ENCODE measurements at places on chromosomes 3 and 15. TPM values are rescaled to one million over a fixed set of nuclear protein-coding genes. Genes with fewer than 3 reads are reported as not detected.

The ACKR2 gene
- polyA plus RNA-seq: 2.5 TPM

The HRH1 gene
- polyA plus RNA-seq: 3.8 TPM

The CPNE4 gene
- 4.8 TPM for polyA plus RNA-seq

The ROBO2 gene
- polyA plus RNA-seq: not detected

The LRRC34 gene
- polyA plus RNA-seq: not detected

The PDZRN3 gene
- polyA plus RNA-seq: 16.3 TPM

The P2RY14 gene
- polyA plus RNA-seq: 1.3 TPM

The TMC3 gene
- polyA plus RNA-seq: not detected

The STXBP5L gene
- 0.74 TPM for polyA plus RNA-seq

The CCR5 gene
- 1.5 TPM for polyA plus RNA-seq

GRCh38 chr15:73156431-73157191, 104.3 kb downstream of the NEO1 start:
- DNase-seq: no peak

DNA sequence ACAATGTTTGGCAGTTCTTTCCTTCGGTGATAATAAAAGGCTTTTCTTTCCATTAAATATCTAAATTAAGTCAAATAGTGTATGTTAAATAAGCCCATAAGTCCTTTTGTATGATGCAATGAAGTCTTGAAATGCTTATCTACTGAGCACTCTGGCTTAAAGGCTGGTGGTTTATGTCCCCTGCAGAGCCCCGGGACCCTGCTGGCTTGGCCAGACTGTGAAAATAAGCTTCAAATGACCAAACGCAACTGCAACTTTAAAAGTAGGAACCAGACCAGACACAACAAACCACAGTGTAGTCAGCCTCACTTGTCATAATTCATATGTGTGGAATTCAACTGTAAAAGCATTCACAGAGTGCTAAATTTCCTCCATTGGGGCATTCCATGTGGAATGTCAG, 72.5 kb downstream of the FOXP1 start:
- no peak for DNase-seq

- no peak for DNase-seq
These were observed 58.5 kb upstream of the GATA2 start for GRCh38 chr3:128551451-128551850.

DNA sequence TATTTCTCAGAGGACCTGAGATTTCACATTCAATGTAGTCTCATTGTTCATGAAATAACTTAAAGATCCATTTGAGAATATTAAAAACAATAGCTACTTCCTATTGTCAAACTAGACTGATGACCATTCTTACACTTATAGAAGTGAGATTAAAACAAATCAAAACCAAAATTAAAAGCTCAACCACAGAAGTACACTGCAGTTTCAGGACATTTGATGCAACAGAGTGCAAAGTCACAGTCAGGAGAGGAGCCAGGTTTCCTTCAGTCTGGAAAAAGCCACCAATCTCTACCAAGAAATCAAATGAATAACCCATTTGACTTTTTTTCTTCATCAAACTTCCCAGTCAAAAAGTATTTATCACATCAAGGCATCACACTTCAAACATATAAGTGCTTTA, 5.5 kb downstream of the CCPG1 start:
- DNase-seq: no peak

DNA sequence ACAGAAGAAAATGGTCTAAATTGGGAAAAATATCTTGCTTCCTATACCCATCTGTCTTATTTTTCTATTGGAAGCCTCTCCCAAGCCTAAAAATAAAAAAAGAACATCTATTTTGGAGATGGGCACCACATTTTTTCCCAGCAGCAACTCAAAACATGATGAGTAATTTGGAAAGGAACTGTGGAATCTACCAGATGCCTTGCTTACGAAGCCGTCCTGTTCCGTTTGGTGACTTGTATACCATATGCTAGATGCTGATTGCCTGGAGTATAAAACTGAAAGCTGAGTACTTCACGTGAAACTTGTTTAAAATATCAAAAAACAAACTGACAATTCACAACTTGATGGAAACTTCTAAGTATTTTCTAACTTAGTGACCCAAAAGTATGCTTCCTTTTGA, 491.0 kb downstream of the ROBO2 start:
- DNase-seq: no peak

DNA sequence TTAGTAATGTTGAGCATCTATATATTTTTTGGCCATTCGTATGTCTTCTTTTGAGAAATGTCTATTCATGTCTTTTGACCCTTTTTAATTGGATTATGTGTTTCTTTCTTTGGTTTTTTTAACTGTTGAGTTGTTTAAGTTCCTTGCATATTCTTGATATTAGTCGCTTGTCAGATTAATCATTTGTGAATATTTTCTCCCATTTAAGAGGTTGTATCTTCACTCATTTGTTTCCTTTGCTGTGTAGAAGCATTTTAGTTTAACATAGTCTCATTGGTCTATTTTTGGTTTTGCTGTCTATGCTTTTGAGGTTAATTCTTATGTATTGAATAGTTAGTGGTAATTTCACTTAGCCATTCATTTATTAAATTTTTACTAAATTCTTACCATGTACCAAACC, 283.8 kb downstream of the ZPLD1 start:
- DNase-seq: no peak

- peak; percentile 66 for DNase-seq
These were observed 3.6 kb downstream of the BCL6 start for GRCh38 chr3:187741403-187742350.

- DNase-seq: peak; percentile 64
These were observed 37.2 kb upstream of the ANPEP start for GRCh38 chr15:89851673-89852341.

DNA sequence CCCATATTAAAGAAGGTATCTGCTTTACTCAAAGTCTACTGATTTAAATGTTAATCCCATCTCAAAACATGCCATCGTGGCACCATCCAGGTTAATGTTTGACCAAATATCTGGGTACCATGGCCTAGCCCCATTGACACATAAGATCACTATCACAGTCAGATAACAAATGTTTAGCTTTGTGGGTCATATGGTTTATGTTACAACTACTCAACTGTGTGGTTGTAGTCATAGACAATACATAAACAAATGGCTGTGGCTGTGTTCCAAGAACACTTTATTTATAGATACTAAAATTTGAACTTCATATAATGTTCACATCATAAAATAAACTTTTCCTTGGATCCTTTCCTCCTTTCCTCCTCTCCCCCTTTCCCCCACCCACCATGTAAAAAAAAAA, 9.8 kb upstream of the SNRPN start:
- DNase-seq: no peak

GRCh38 chr15:43934480-43934879, 107.7 kb downstream of the WDR76 start:
- DNase-seq: no peak

DNA sequence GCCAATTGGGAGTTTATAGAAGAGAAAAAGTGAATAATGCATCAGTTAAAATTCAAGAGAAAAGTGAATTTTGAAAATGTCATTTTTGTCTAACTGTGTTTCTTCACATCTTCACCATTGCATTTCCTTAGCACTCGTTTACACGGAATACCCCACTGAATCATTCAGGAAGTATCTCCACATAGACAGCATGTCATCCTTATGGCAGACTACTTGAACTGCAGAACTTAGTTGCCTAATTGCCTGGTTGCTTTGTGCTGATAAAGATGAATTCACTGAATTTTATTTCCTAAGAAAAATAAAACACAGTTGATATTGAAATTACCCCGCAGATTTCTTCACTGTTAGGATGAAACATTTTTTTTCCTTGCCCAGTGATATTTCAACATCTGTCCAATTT, 627.1 kb downstream of the ROBO1 start:
- DNase-seq: no peak

- no peak for DNase-seq
These were observed 445.9 kb upstream of the PROK2 start for GRCh38 chr3:72230774-72231379.

GRCh38 chr3:52007291-52007690, 11.6 kb upstream of the RPL29 start:
- DNase-seq: no peak

DNA sequence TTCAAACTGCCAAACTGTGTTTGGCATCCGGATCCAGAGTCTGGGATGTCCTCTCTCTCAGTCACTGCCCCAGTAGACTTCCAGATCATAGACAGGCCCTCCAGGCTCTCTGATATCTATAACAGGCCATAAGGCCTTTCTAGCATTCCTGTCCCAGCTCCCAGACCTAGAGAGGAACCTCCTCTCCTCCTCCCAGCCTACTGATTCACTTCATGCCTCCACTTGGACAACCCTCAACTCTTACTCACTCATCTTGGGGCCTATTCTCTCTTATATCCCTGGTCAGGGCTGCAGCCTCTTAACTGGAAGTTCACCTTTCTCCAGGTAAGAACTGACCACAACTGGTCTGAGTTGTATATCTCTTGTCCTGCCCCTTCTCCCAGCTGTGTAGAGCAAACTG, 253.7 kb upstream of the TRIM42 start:
- no peak for DNase-seq

DNA sequence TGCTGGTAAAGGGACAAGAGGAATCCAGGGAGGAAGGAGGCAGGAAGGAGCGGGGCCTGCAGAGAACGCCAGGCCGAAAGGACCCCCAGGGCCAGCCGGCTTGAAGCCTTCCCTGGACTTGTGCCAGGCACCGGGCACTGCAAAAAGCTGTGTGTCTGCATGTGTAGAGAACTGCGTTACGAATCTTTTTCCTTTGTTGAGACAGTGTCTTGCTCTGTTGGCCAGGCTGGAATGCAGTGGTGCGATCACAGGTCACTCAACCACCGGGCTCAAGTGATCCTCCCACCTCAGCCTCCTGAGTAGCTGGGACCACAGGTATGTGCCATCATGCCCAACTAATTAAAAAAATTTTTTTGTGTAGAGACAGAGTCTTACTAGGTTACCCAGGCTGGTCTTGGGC, 17.0 kb upstream of the MUC4 start:
- DNase-seq: no peak

DNA sequence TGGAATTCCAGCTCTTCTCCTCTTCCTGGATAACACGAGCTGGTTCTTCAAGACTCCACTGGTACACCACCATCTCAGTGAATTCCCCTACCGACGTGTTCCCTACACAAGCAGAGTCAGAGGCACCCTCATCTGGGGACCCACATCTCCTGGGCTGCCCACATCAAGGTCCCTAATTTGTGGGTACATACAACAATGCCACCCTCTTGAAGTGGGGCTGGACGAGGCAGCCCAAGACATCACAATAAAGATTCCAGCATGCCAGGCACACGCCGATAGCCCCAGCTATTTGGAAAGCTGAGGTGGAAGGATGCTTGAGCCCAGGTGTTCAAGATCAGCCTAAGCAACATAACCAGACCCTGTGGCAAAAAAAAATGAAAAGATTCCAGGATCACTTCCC, 221.2 kb upstream of the LINGO1 start:
- no peak for DNase-seq

GRCh38 chr3:29203851-29204250, 77.0 kb upstream of the RBMS3 start:
- no peak for DNase-seq

- DNase-seq: no peak
These were observed 280.8 kb downstream of the RBMS3 start for GRCh38 chr3:29561651-29562149.

- DNase-seq: no peak
These were observed 136.8 kb upstream of the PLXNA1 start for GRCh38 chr3:126845920-126846715.

DNA sequence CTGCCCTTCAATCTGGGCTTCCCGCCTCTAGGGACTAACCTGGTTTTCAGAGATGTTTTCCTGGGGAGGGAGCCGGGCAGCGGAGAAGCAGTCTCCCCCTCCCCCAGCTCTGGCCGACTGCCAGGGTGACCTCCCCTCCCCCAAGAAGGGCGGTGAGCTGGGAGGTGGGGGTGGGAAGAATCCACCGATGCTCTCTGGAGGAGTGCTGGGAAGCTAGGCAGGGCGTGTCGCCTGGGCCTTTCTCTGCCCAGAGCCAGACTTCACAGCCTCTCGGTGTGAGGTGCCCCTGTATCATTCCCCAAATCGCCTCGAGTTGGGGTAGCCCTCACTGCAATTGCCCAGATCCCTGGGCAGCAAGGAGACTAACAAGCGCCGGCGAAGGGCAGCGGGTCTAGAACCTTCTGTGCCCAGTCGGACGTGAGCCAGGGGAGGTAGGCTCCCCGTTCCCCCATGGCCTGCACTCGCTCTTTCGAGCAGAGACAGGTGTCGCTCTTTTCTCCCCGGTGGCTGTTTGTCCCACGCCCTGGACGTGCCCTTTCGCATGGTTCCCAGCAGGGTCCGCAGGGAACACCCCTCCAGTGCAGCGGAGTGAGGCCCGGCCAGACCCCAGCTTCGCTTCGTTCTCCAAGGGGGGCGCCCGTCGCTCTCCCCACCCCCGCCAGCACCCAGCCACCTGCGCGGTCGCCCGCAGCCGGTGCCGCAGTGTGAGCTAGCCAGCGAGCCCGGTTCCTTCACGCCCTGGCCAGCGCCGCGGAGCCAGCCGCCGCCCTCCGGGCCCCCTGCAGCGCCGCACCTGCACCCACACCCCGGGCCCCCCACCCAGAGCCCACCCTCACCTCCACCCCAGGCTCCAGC, 1.1 kb downstream of the RAB6B start:
- peak; percentile 38 for DNase-seq

GRCh38 chr3:172209333-172210321, 170.2 kb downstream of the FNDC3B start:
- DNase-seq: no peak

- DNase-seq: no peak
These were observed 7.3 kb downstream of the TYRO3 start for GRCh38 chr15:41566121-41566885.

GRCh38 chr15:44593042-44593736, 56.2 kb downstream of the EIF3J start:
- DNase-seq: no peak

DNA sequence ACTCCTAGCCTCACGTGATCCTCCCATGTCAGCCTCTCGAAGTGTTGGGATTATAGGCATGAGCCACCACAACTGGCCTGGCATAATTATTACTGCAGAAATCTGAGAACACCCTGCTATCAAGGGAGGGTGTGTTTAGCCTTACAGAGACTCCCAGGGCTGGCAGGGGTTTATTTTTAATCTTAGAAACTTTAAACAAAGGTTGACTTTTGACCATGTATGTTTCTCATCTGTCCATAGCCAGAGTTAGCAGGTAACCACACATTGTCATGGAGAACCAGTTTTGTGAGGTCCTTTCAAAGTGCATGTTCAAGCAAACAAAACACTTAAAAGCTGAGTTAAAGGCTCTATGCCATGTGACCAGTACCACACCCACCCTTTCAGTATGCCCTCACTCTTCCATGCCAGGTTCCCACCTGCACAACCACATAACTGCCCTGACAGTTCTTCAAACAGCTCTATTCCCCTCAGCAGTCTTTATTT, 11.1 kb downstream of the SIAH2 start:
- DNase-seq: peak; percentile 82

Measured in small intestine (tissue), 16 donors.